Mesangial cell (primary cell): ENCODE measurements at places on chromosomes 11 and 22. TPM values are rescaled to one million over a fixed set of nuclear protein-coding genes. Genes with fewer than 3 reads are reported as not detected.

Gene SLC7A4
- 2.0 TPM in 1 of 2 replicates, not detected in the other for total RNA-seq

Gene ADAMTS8
- total RNA-seq: 0.25 TPM in 1 of 2 replicates, not detected in the other

Gene C11orf42
- total RNA-seq: not detected in 2 replicates

Gene IFITM10
- 2.9 TPM in 1 of 2 replicates, not detected in the other for total RNA-seq

Gene MCHR1
- 0.33 and 0.89 TPM in 2 replicates for total RNA-seq

Gene PITPNB
- total RNA-seq: 12.8 and 17.1 TPM in 2 replicates

Gene MPST
- 227 and 267 TPM in 2 replicates for total RNA-seq

Gene TRIM51G
- not detected in 2 replicates for total RNA-seq

Gene EIF1AD
- 28.1 and 34.7 TPM in 2 replicates for total RNA-seq

Gene CHRM4
- 0.25 TPM in 1 of 2 replicates, not detected in the other for total RNA-seq

Gene GLYATL2
- 0.38 and 1.1 TPM in 2 replicates for total RNA-seq

Gene OR56A1
- total RNA-seq: not detected in 2 replicates

Gene KCNJ11
- total RNA-seq: 0.38 and 0.49 TPM in 2 replicates

Gene RIBC2
- total RNA-seq: 0.25 and 0.81 TPM in 2 replicates

Gene MCM5
- total RNA-seq: 19.6 and 105 TPM in 2 replicates

Gene C1QTNF4
- 1.1 and 1.8 TPM in 2 replicates for total RNA-seq

Gene OR51B2
- not detected in 2 replicates for total RNA-seq

Gene OR6T1
- total RNA-seq: not detected in 2 replicates

Gene LGALS1
- total RNA-seq: 1,545 and 4,007 TPM in 2 replicates

Gene HBE1
- total RNA-seq: not detected in 2 replicates

Gene DNAJB7
- total RNA-seq: not detected in 2 replicates

Gene CCDC87
- total RNA-seq: 0.16 and 0.76 TPM in 2 replicates

Gene PNPLA5
- total RNA-seq: not detected in 2 replicates

Gene KCNJ1
- total RNA-seq: 0.13 TPM in 1 of 2 replicates, not detected in the other

Gene PRAME
- total RNA-seq: 2.8 and 4.2 TPM in 2 replicates

Gene FJX1
- total RNA-seq: 35.0 and 43.2 TPM in 2 replicates

Gene RPS25
- total RNA-seq: 1,334 and 1,525 TPM in 2 replicates

Gene SEPTIN5
- 6.4 and 11.3 TPM in 2 replicates for total RNA-seq

Gene ISX
- total RNA-seq: not detected in 2 replicates

Gene C22orf15
- total RNA-seq: 0.65 and 2.7 TPM in 2 replicates

Gene TRIM49C
- total RNA-seq: not detected in 2 replicates

Gene TRIM77
- total RNA-seq: not detected in 2 replicates

Gene FOSL1
- 19.8 and 147 TPM in 2 replicates for total RNA-seq

Gene CASP5
- not detected in 2 replicates for total RNA-seq

Gene SPA17
- total RNA-seq: 4.2 and 12.9 TPM in 2 replicates

Gene KDELR3
- 64.2 and 64.9 TPM in 2 replicates for total RNA-seq

Gene LRRC4C
- total RNA-seq: 0.51 TPM in 1 of 2 replicates, not detected in the other

Gene GNB1L
- 11.2 and 16.8 TPM in 2 replicates for total RNA-seq

Gene SUSD2
- 0.16 and 1.8 TPM in 2 replicates for total RNA-seq

Gene ARHGEF17
- total RNA-seq: 24.0 and 78.7 TPM in 2 replicates

Gene FAM180B
- total RNA-seq: not detected in 2 replicates

Gene ZBTB16
- 2.0 and 8.9 TPM in 2 replicates for total RNA-seq

Gene FOLR3
- not detected in 2 replicates for total RNA-seq

Gene TMPRSS13
- 0.13 and 0.16 TPM in 2 replicates for total RNA-seq

Gene SEC14L6
- total RNA-seq: 4.7 and 8.1 TPM in 2 replicates

Gene RAG2
- total RNA-seq: not detected in 2 replicates

Gene TRIM48
- total RNA-seq: not detected in 2 replicates

Gene BATF2
- total RNA-seq: 0.65 and 1.3 TPM in 2 replicates

Gene MYBPC3
- total RNA-seq: not detected in 2 replicates

Gene GLB1L2
- 6.2 and 9.4 TPM in 2 replicates for total RNA-seq

Gene MMP1
- 6.0 and 8.7 TPM in 2 replicates for total RNA-seq

Gene DDI1
- not detected in 2 replicates for total RNA-seq

Gene IL17REL
- total RNA-seq: 0.25 TPM in 1 of 2 replicates, not detected in the other

Gene PRDM11
- 5.1 and 12.3 TPM in 2 replicates for total RNA-seq

Gene RIMBP3C
- 0.13 and 0.33 TPM in 2 replicates for total RNA-seq

Gene GRAP2
- total RNA-seq: 2.9 TPM in 1 of 2 replicates, not detected in the other

Gene FLRT1
- under 0.01 and 0.25 TPM in 2 replicates for total RNA-seq

Gene OR2AG2
- under 0.01 and 0.13 TPM in 2 replicates for total RNA-seq

Gene LMO2
- 0.51 and 1.1 TPM in 2 replicates for total RNA-seq

Gene FOLH1
- not detected in 2 replicates for total RNA-seq
